Right lobe of liver (tissue), 6 donors: ENCODE measurements at places on chromosomes 5 and 9. TPM values are rescaled to one million over a fixed set of nuclear protein-coding genes. Genes with fewer than 3 reads are reported as not detected.

The CARD9 gene
- total RNA-seq: 0.48 TPM

The SCGB3A1 gene
- total RNA-seq: not detected

The TAF9 gene
- 23.2 TPM for total RNA-seq

The NDUFS4 gene
- 69.4 TPM for total RNA-seq

The OSMR gene
- 3.9 TPM for total RNA-seq
